ENCODE measurements at places on chromosomes 6 and 20.

DNA sequence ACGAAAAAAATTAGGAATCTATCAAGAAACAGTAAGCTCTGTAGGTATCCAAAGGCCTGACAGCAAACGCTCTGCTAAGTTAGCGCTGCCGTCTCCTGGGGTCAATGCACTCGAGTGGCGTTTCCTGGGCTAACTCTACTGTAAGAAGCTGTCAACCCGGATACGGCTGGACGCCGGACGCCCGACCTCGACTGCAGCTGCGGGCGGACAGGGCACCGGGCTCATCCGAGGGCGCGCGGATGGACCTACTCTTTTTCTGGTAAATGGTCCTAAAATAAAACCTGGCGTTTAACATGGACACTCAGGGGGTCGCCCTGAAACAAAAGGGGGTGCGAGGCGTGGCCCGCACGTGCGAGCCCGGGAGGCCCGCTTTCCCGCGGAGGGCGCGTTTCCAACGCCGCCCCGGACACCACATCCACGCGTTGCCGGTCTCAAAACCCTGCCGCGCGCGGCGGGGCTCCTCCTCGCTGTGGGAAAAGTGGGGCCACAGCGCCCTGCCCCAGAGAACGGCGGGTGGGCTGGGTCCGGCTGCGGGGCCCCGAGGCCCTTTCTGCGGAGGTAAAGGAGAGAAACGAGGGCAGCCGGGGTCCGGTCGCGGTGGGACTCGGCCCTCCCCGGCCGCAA is 537 bp downstream of the TCP1 start:
- no peak for DNase-seq

GRCh38 chr6:119612911-119613381 is 263.4 kb upstream of the MAN1A1 start:
- no peak for DNase-seq

DNA sequence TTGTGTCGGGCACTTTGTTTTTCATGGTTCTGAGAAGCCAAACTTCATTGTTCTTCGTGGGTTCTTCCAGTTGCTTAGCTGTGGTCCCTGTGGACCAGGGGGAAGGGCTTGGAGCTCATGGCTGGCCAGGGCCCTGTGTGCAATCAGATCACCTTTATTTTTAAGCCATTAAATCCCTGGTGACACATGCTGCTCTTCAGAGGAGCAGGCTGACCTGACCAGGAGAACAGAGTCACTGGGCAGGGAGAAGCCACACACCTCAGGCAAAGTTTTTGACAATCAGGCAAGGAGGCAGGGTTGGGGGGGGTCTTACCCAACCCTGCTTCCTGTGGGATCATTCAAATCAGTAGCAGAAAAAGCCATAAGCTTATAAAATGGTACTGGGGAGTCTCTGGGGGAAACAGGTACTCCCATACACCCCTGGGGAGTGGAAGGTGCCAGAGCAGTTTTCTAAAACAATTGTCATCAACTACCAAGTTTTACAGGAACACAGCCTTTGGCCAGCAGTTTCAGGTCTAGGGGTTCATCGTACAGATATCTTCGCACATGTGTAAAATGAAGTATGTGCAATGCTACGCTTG is 37.0 kb upstream of the PREX1 start:
- DNase-seq, result no peak

- DNase-seq, result no peak
Observed at GRCh38 chr6:157990321-157991066, 8.8 kb downstream of the SYNJ2 start.

- no peak for DNase-seq
Observed at GRCh38 chr6:52138284-52138683, 47.9 kb upstream of the IL17A start.

GRCh38 chr6:119442776-119443184 is 93.2 kb upstream of the MAN1A1 start:
- DNase-seq, result no peak

- DNase-seq, result no peak
Observed at GRCh38 chr6:45663251-45664221, 285.8 kb upstream of the SUPT3H start.

GRCh38 chr6:36731622-36732310 is 34.1 kb downstream of the RAB44 start:
- DNase-seq, result no peak

GRCh38 chr6:155085582-155086257 is 90.6 kb downstream of the TIAM2 start:
- no peak for DNase-seq

GRCh38 chr6:148701375-148701774 is 45.5 kb upstream of the UST start:
- no peak for DNase-seq

DNA sequence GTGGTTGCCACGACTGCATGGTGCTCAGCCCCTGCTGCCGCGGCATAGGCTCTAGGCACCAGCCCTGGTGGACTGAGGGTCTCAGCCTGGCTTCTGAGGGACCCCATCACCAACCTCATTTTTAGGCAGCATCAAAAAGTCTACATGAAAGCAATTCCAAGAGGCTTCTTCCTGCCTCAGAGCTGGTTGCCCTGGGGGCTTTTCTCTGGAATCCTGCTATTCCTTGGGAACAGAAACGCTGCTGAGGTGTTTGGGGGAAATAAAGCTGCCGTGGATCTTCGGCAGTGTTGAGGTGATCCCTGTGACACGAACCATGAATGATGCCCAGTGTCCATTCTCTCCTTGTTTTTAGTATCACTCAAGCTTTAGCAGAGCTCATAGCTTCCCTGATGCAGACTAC is 148.4 kb upstream of the LRFN2 start:
- no peak for DNase-seq

DNA sequence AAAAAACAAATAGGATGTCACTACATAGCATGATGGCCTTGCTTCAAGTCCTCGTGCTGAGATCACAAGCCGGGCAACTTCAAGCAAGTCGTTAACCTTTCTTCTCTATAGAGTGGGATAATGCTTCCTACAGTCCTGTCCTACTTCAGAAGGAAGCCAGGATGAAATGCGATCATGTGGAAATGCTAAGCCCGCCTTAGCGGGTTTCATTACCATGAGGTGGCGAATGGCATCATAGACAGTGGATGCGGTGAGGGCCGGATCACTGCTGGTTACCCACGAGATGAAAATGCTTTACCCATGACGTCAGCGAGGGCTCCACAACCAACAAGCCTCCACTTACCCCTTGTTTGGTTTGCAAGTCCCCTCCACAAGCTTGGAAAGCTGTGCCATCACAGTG is 206.4 kb downstream of the TBXT start:
- no peak for DNase-seq

DNA sequence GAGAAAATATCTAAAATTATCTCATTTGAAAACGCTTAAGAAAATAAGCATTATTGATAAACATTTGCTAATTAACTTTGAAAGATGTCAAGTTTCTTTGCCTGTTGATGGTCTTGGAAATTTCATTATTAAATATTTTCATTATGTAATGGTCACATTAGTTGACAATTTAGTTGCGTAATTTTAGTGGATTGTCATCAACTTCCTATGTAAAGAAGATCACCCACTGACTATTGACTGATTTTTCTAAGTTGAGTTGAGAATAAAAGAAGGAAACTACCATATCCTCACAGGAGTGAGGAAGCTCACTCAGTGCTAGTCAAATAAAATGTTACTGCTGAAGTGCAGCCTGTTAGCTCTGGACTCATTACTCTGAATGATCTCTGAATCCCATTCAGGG is 79.9 kb upstream of the LY86 start:
- DNase-seq, result no peak

DNA sequence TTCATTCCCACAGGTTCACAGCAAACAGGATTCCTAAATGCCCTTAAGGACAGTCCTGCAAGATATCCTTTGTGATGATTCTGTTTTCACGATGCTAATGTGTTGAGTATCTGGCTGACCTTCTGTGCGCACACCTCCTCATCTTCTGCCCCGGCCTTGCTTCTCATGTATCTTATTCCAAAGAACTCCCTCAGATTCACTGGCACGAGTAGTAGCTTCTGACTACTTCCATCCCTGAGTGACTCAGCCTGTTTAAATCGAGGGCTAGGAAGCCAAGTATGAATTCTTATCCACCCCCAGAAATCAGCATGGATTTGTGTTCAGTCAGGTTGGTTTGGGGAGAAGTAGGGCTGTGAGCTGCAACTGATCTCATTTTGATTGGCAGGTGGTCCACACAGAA is 190.2 kb upstream of the SNX9 start:
- no peak for DNase-seq

DNA sequence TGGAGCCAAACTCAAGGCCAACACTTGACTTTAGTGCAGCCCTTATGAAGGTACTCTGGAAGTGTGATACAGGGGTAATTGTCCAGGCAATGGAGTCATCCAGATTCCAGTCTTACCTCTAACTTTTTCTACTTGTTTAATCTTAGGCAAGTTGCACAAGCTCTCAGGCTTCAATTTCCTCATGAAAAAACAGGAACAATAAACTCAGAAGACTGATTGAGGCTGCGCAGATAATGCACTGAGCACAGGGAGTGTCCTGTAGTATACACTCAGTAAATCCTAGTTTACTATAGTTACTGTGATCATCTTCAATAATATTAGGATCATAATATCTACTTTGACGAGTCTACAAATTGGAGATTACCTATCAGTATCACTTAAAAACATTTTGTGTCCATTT is 127.5 kb upstream of the SMLR1 start:
- no peak for DNase-seq

DNA sequence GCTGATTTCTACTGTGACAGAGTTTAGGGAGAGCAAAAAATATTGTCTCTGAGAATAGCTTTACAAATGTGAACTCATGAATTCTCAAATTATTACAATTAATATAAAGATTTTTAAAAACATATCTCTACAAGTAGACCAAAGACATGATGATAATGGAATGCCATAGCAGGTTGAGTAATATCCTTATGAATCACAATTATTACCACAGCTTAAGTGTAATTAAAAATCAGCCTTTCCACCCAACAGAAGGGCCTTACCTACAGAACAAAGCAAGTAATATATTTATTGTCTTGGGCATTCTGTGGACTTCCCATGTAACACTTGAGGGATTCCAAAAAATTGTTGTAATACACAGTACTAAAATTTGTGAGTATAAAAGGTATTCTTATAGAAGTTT is 1099.6 kb upstream of the GJE1 start:
- no peak for DNase-seq

GRCh38 chr20:32436142-32436861 is 78.2 kb downstream of the ASXL1 start:
- no peak for DNase-seq

- DNase-seq, result no peak
Observed at GRCh38 chr6:24464253-24465038, 24.9 kb downstream of the GPLD1 start.

DNA sequence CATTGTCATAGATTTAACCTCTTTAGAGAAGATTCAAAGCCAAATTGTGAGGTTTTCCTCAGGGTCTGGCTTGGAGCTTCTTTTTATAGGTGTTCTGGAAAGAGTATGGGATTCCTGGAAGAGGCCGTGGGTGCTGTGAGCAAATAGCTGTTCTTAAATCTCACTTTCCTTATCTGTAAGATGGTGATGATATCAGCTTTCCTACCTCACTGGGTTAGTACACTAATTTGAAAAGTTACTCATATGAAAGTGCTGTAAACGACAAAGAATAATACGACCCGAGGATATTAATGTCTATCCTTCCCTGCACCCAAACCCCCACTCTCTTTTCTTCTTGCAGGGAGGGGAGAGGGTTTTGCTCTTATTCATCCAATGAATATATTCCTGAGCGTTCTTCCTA is 116.9 kb upstream of the ENPP5 start:
- DNase-seq, result no peak

DNA sequence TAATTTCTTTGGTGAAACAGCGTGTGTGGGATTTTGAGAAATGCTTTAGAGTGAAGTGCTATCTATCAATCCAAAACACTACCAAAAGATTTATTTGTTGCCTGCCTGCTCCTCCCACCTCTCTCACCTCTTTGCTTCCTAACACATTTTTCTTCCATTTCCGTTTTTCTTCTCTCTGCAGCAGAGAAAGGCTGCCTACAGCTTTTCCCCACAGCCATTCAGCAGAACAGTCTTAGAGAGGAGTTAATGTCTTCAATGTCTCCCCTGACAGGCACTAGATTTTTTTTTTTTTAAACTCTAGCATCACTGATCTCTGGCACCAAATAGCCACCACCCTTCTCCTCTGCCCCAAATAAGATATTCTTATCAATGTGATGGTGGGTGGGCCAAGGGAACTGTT is 327.8 kb upstream of the MAN1A1 start:
- DNase-seq, result no peak

DNA sequence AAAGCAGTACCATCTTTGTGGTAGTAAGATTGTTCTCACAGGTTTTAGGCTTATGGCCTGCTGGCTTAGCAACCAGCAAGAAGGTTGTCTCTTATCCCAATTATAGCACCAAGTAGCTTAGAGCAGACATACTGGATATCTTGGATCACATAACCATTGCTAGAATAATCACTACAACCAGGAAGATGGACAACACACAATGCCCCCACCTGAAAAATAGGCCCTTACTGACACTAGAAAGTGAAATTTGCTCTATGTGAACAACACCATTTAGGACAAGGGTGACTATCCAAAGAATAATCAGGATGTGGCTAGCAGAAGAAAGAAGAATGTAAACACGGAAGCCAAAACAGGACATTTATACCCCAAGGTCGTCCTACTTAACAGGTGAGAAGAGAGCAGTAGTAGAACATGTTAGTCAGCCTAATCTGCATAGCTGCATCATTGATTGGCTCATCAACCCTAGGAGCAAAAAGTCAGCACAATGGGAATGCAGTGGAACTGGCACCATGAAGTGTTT is 172.7 kb upstream of the MARCKS start:
- DNase-seq, result no peak

DNA sequence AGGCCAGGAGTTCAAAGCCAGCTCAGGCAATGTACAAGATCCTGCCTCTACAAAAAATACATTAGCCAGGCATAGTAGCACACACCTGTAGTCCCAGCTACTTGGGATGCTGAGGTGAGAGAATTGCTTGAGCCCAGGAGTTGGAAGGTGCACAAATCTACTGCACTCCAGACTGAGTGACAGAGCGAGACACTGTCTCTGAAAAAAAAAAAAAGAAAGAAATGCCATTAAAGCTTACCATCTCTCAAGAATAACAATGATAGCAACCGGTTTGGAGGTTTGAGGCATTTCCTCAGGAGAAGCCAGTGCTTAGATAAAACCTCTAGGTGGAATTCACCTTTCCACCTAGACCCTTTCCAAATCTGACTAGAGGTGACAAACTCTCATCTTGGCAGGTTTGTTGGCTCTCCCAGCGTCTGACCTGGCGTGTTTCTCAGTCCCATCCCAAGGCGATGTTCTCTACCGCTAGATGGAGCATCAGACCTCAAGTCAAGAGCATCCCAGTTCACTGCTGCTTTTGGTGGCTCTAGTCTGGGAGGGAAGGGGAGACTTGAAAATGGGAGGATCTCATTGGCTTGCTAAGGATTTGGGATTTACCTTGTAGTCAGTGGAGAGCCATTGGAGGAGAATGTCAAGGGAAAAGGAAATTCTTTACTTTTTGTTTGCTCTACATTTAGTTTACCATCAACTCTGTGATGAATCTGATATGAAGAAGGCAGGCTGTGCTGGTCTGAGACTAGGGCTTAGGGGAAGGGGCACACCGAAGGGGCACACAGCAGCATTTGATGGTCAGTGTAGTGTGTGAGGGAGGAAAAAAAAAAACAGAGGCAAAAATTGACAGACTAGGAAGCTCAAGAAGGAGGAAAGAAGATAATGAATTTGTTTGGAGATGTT is 67.9 kb downstream of the NCOA7 start:
- DNase-seq, result peak; percentile 51

All from D721Med (cell line).